HCT116 (cell line): ENCODE measurements at places on chromosomes 7 and 10. TPM values are rescaled to one million over a fixed set of nuclear protein-coding genes. Genes with fewer than 3 reads are reported as not detected.

GRCh38 chr10:129938460-129938859 lies 25.6 kb downstream of the EBF3 start:
- DNase-seq = no peak

- no peak for DNase-seq
Measured at GRCh38 chr7:8125680-8126444, 136.1 kb downstream of the ICA1 start.

DNA sequence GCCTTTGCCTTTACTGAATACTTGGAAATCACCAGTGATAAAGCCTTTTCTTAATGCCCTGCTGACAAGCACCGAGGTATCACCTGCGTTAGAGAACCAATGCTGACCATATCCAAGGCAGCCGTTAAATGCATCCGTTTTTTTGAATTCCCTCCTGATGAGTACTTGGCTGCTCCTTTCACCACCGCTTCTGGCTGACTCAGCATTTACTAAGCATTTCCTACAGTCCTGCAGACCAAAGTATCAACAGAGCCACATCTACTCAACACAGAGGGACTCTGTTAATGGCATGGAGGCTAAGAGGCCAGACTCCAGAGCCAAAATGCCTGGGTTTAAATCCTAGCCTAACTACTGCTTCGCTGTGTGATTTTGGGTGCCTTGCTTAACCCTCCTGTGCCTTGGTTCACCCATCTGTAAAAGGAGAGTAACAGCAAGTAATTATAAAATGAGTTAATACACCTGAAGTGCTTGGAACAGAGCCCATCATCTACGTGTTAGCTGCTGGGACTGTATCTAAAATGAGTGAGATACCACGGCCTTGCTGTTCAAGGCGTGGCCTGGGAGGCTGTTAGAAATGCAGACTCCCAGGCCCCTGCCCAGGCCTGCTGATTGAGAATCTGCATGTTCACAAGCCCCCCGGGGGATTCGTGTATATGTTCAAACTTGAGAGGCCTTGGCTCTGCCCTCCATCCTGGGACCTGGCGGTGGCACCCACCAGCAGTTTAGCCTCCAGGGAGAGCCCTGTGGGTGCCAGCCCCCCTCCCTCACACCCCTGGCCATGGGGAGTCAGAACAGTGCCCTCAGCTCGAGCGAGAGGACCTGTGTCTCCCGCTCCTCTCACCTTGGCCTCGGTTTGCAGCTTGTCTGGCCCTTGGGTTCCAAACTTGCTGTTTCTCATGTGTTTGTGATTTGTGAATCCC lies 30.8 kb upstream of the EFCAB10 start:
- DNase-seq = no peak

- peak; percentile 67 for DNase-seq
Measured at GRCh38 chr7:7566651-7567611, at the start of gene MIOS. MIOS (plus strand) TSS chr7:7566884; CDS start chr7:7572476, 5,592 bp downstream.

DNA sequence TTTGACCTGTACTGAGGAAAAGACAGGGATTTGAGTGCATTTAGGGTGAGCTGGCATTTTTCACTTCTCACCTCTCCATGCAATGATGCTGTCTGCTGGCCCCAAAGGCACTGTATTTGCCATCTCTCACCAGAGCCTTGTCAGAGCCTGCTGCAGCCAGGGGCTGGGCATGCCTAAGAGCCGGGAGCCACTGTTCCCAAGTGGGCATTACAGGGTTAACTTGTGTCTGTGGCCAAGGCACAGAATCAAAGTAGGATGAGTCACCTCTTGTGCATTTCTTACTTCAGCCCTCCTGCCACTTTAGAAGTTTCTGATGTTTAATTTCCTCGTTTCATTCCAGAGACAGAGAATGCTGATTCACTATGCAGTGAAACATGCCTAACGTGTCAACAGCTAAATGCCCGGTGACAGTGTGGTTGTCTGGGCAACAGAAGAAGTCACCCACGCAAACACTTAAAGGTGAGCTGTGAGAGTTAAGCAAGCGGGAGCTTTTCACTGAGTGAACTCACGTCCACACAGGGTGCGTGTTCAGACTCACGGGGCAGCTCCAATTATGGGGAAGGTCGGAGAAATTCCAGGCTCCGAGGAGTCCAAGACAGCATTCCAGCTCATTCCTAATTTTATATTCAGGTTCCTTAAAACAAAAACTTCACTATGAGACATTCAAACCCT lies 57.1 kb upstream of the IGFBP3 start:
- peak; percentile 95 for DNase-seq

DNA sequence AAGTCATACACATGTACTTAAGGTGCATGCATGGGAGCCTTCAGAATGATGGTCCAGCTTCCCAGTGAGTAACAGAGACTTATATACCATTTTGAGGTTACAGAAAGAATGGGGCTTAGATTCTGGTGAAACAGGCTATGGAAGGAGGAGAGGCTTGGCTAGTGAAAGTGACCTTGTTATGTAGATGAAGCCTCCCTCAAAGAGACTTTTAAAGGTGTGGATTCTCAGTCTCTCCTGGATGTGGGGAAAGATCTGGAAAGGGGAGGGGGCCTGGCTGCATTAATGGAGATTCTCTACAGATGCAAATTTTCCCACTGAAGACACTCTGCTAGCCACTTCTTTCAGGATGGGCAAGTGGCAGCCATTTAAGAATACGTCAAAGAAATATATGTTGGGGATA lies 5.5 kb downstream of the RASSF4 start:
- no peak for DNase-seq

DNA sequence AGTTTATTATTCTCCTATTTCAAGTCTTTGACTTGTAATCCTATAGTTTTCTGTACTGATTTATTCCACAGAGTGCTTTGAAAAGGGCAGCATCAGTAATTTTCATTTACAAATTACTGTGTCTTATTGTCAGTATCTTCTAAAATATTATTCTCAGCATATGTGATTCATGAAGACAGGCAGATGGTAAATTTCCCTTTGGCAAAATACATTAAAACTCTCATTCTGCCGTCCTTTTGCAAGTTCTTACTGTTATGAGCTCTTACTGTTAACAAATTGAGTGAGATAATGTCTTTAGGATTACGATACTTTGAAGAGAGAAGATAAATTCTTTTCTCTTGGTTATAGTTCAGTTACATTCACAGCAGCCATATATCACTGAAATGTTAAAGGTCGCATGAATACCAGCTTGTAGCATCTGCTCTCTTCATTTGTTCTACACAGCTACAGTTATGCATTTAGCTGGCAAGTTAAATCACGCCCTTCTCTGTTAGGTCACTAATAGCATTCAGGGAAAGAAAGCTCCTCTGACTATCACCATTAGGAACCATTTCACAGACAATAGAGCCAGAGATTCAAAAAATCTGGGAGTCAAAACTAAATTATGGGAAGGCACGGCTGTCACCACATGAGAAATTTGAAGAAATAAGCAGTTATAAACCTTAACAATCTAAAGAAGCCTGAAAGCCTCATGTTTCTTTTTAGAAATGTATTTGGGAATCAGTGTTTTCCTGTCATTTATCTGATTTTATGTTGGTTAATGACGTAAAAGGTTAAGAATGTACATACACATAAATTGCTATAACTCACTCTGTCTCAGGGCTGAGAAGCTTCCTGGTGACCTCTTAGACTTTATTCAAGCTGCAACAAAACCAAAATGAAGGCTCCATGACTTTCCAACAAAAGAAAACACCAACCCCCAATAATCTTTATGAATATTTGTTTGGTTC lies 109.6 kb upstream of the SP4 start:
- no peak for DNase-seq

The ELN gene
- total RNA-seq = 0.17 TPM

The GPR15LG gene
- not detected for total RNA-seq

The VWDE gene
- total RNA-seq = 13.7 TPM

The GDF2 gene
- total RNA-seq = not detected
